IMR-90 (cell line): ENCODE measurements at places on chromosomes 12 and 14. TPM values are rescaled to one million over a fixed set of nuclear protein-coding genes. Genes with fewer than 3 reads are reported as not detected.
A peak's percentile ranks its signal among the peaks of the same experiment; 100 is the strongest.

DNA sequence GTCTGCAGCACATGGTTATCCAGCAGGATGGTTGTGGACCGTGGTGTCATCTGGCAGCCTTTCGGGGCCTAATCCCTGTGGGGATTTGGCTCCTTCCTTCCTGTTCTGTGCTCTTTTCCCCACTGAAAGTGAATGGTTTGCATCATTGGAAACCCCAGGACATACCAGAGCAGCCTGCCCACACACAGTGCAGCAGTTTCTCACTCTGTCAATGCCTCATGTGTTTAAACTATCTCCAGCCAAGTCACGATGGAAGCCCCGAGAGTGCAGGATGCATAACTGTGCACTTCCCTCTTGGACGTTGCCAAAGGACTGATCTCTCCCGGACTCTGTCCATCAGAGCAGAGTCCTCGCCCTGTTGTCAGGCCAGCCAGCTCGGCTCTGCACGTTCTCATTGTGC lies 29.0 kb upstream of the AMN start:
- DNase-seq, result peak; percentile 99

DNA sequence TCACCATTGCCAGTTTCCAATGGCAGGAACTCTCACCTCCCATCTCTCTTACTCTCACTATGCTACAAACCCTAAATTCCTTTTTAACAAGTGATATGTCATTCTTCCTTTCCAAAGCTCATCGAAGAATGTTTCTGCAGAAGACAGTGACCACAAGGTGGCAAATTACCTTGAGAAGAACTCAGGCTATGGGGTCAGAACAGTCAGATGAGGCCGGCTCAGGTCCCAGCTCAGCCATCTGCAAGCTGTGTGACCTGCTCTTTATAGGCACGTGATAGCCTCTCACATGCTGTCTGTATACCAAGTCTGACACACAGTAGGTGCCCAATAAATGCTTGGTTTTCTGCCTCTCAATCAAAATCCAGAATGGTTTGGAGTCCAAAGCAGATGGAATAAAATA lies 80.7 kb downstream of the FOXN3 start:
- no peak for DNase-seq

DNA sequence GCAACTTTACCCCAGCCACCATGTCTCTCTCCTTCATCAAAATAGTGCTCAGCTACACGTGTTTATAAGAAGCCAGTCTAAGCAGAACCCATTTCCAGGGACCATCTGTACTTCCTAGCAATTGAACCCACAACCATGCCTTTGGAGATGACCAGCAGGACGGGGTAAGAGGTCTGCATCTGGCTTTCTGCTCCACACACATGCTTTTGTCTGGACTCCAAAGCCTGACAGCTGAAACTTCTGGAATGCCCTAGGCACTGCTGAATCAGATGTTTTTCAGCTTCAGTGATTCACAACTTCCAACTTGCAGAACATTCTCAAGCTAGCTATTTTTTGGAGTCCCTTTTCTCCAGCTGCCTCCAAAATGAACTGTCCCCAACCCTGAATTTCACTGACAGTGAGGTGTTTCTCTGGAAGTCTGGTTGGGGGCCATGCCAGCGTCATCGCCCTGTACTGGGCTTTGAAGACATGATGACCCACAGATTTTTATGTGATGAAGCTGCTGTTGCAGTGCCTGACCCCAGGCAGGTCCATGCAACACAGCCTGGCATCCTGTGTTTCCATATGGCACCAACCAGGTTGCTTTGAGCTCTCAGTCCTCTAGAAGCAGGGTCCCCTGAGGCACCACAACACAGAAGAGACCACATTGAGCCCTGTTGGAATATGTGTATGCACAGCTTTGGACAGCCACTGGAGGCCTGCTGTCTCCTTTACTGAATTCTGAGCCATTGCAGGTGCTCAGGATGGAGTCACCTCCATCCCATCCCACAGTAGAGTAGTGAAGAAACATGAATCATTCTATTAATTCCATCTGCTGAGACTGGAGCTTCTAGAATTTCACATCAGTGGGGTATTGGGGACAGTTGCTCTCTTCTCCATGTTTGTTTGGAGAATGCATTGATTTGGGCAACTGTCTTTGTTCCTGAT lies 80.2 kb downstream of the NUAK1 start:
- peak; percentile 71 for DNase-seq

DNA sequence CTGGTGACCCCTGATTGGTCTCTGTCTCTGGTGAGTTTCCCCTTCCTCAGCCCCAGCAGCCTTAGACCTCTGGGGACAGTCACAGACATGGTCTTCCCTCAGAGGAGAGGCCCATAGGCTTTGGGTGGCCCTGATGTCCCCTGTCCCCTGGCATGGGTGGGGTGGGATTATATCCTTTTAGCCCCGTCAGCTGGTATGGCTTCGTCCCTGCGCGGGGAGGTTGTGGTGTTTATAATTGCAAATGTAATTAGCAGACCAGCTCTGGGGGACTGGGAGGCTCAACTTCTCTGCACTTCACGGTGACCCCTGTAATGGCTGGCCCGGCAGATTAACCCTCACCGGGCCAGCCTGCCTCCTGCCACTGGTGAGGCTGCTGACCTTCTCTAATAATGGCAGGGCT lies 5.1 kb downstream of the ESRRB start:
- DNase-seq, result no peak

GRCh38 chr12:50248883-50249282 lies 34.4 kb downstream of the LIMA1 start:
- DNase-seq, result no peak

DNA sequence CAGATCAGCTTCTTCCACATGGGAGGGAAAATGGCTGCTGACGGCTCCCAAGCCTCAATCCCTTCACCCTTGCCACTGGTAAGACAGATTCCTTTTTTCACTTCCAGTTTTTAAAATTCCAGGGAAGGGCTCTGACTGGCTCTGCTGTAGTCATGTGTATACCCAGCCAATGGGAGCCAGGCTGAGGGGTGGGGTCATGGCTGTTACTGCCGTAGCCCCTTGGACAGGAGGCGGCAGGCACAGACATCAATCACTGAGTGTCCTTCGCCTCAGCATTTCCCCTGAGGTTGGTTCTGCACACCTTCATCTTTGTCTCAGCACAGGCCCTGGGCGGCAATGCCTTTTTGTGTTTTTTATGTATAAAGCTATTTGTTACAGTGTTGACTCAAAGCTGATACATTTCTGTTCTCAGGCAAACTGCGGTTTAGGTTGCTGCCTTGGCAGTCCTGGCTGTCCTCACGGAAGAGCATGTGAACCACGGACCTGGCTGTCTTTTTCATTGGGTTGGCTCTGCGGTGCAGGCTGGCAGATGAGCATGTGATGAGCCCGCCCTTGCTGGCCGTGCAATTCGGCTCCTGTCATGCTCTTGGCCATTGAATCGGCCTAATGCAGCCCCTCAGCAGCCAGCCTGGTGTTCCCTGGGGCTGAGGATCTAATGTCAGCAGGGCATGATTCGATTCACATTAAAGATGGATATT lies 74.3 kb downstream of the PPM1A start:
- DNase-seq, result no peak

GRCh38 chr12:10293151-10293550 lies 14.5 kb upstream of the KLRD1 start:
- DNase-seq, result no peak

- DNase-seq, result peak; percentile 86
These were observed 1.0 kb downstream of the NACA start for GRCh38 chr12:56723889-56724700.

- no peak for DNase-seq
These were observed 7.8 kb downstream of the ATN1 start for GRCh38 chr12:6935371-6936193.

The VRTN gene
- polyA plus RNA-seq, result not detected in 2 replicates

The KRT79 gene
- polyA plus RNA-seq, result 0.09 and 0.24 TPM in 2 replicates

The PAPOLA gene
- polyA plus RNA-seq, result 71.7 and 73.8 TPM in 2 replicates

The RPS6KA5 gene
- polyA plus RNA-seq, result 0.30 and 0.36 TPM in 2 replicates
